Stimulated activated CD8-positive, alpha-beta memory T cell treated with anti-CD3 and anti-CD28 coated beads, Interleukin-12 subunit alpha, Interleukin-12 subunit beta, amount 100 ng/mL, for 1 hour (primary cell): ENCODE measurements at places on chromosomes 13 and 19.

DNA sequence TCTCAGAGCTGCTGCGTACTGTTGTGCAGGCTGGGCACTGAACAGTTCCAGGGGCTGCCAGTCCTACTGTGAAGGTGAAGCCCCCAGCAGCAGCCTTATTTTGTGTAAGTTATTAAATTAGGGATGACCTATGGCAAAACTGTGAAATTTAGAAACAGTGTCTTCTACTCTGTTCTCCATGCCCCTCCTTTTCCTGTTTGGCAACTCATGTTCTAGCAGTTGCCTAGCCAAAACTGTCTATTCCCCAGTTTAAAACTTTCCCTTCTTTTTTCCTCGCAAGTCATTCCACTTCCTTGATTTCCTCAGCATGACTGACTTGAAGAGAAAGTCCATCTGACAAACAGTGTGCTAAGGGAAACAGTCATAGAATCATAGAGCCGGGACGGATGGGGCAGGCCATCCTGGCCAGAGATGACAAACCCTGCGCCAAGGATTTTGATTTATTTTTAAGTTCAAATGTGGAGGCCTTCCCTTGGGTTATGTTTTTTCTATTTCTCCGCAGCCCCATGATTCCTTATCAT is 78.1 kb upstream of the OLFM4 start:
- no peak for DNase-seq

DNA sequence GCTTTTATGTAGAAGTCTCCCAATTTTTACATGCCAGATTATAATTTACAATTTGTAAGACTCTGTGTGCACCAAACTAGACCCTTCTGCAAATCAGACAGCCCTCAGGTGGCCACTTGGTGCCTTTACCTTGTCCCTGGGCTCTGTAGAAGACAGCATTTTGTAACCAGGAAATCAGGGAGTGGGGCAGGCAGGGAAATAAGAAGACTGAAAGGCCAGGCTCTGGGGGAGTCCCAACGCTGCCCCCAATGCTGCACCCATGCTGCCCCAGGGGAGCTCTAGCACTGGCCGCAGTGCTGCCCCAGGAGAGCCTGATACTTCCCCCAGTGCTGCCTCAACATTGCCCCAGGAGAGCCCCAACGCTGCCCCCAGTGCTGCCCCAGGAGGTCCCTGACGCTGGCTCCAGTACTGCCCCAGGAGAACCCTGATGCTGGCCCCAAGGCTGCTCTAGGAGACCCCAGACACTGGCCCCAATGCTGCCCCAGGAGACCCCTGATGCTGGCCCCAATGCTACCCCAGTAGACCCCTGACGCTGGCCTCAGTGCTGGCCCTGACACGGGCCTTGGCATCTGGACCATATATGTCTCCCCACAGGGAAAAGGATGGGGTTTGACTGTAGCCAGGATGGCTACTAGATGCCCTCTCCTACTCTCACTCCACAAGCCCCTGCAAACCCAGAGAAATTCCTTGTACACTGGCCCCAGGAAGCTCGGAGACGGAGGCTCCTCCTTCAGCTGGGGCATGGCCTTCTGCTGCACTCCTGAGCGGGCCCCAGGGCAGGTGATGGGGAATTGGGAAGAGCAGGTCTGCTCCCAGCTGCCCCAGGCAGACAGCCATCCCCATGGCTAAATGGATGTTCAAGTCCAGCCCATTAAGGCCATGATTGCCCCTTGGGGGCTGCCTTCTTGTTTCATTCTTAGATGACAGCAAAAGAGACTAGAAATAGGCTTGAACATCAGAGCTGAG is 23.6 kb downstream of the VSTM2B start:
- no peak for DNase-seq

DNA sequence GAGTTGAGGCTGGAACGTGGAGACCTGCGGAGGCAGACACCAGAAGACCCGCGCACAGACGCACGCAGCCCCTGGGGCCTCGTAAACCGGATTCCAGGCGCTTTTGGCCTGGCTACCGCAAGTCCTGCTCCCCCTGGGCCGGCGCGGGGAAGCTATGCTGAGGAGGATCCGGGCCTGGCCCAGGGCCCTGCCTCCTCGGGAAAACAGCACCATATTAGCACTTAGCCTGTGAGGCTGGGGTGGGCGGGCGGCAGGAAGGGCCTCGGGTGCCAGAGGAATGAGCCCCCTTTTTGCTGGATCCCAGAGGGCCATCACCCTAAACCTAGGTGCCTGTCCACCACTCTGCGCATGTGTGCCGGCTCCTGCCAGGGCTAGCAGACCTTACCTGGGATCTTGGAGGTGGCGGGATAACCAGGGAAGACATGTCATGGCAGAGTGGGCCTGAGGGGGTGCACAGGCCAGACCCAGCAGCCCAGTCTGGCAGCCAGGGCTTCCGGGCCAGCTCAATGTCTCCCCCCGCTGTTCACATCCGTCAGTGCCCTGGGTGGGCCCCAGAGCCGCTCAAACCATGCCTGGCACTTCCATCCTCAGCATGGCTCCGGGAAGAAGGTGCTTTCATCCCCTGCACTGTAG is 7.3 kb downstream of the ELOF1 start:
- no peak for DNase-seq

DNA sequence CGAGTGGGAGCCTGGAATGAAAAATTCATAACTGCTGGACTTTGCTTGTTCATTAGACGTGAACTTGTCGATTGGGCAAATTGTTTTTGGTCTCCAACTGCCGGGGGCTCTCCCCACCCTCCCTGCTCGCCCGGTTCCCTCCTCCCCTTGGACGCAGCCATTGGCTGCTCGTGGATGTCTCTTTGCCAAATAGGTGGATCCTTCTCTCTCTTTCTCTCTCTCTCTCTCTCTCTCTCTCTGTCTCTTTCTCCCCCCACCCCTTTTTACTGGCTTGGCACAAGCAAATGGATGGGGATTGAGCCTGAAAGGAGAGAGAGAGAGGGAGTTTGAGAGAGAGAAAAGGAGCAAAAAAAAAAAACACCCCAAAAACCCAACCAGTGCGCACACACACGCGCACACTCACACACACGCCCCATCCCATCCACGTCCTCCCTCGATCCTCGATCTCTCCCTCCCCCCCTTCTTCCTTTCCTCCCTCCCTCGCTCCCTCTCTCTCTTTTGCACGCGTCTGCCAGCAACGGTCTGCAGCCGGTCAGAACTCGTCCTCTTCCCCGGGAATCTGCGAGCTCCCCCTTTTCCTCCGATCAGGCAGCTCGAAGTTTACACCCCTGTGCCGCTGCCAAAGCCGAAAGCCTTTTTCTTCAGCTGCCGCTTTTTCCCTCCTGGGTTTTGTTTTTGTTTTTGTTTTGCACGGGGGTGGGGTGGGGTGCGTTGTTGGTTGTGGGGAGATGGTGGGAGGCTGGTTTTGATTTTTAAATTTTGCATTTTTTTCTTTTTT is 27.8 kb downstream of the NFIX start:
- DNase-seq = no peak
